Stimulated activated CD8-positive, alpha-beta memory T cell treated with anti-CD3 and anti-CD28 coated beads, Interleukin-4, amount 100 ng/mL, for 1 hour (primary cell): ENCODE measurements at places on chromosomes 6 and 20.

GRCh38 chr6:45591890-45592289 lies 214.2 kb upstream of the SUPT3H start:
- DNase-seq: no peak

DNA sequence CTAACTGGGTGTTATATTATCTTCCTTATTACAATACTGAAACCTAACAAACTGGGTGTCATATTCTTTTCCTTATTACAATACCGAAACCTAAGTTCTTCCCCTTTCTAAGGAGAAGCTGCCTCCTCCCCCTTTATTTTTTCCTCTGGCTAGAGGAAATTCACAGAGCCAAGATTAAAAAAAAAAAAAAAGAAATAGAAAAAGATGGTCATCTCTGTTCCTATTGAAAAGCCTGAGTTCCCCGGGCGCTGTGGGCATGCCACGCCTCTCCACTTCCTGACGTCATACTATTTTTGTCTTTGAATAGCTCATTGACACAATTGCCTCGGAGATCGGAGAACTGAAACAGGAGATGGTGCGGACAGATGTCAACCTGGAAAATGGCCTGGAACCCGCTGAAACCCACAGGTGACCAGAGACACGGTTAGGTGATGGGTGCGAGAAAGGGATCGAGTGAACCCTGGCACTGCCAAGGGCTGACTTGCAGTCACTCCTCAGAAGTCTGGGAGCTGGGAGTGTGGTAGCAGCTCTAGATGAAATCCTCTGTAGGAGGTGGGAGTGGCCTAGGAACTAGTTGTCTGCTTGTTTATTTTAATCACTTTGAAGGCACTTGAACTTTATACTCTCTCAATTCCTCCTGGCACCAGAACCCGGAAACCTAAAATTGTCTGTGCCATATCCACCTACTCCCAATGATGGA lies 82.2 kb upstream of the NAA20 start:
- DNase-seq: no peak

- DNase-seq: no peak
Measured at GRCh38 chr6:53273370-53273769, 75.4 kb downstream of the ELOVL5 start.

DNA sequence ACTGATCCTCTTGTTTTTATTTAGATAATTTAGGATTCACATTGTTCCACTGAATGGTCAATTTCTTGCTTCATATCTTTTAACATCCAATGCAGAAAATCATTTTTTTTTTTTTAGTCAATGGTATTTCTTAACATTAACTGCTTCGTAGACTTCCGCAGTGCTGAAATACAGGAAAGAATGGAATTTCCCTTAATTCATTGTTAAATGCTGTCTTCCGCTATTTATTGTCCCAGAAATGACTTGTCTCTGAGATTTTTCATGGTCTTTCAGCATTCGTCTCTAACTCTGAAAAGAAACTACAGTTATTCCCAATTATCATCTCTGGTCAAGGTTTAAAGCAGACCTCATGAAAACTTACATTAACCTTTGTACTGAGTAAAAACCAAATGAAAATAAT lies 1029.1 kb upstream of the MANEA start:
- no peak for DNase-seq

DNA sequence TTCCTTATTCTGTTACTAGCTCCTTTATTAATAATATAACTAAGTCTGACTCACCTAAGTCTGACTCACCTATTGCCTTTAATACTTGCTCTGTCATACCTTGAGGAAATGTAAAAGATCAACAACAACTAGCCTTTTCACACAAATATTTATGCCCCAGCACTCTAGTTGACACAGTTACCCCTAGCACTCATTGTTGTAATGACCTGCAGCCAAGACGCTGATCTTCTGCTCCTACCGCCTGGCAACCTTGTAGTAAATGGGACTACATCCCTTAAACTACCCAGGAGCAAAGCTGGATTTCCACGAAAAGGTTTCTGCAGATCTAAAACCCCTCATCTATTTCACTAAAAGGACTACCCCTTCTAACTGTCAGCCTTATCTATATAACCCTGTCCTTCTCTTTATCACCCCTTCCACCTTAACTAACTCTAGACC lies 90.0 kb downstream of the PLG start:
- no peak for DNase-seq

GRCh38 chr20:33578510-33578909 lies 83.6 kb upstream of the C20orf144 start:
- DNase-seq: no peak

GRCh38 chr6:52876056-52876787 lies 33.3 kb downstream of the GSTA3 start:
- no peak for DNase-seq

DNA sequence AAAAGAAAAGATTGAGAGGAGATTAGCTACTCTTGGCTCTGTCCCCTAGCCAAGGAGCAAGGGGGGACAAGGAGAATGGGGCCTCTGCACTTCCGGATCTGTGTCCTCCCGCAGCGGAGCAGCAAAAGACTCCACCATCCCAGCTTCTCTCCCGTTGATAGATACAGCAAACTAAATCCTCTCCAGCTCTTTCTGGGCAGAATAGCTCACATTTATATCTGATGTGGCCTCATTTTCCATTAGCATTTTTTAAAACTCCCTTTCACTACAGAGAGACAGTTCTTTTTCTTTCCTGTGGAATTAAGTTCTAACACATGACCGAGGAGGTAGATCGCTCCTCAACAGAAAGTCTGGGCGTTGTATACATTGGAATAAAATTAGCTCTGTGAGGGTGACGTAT lies 260.9 kb upstream of the SOX4 start:
- no peak for DNase-seq

DNA sequence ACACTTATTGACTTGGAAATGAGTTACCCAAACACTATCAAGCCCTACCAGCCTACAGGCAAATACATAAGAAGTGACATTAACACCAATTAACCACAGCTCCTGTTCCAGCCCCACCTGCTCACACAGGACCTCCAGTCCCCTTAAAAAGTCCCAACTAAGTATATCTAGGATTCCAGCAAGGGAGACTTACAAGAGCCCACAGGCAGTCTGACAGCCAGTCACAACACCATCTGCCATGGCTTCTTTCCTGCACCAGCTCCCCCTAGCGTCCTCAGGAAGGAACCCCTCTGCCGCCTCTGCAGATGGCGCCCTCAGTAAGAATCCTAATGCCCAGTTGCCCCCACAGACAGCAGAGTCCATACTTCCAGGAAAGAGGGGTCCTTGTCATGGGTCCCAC lies 122.1 kb downstream of the HIVEP2 start:
- no peak for DNase-seq

- no peak for DNase-seq
Measured at GRCh38 chr20:32231245-32231644, 23.6 kb downstream of the POFUT1 start.

- DNase-seq: no peak
Measured at GRCh38 chr20:1417273-1417672, 24.4 kb upstream of the FKBP1A start.

- DNase-seq: no peak
Measured at GRCh38 chr20:34675561-34675960, 1.3 kb downstream of the PIGU start.

- DNase-seq: no peak
Measured at GRCh38 chr6:31513456-31514165, 15.2 kb upstream of the MCCD1 start.

GRCh38 chr6:122454673-122455072 lies 16.9 kb downstream of the SERINC1 start:
- DNase-seq: no peak

DNA sequence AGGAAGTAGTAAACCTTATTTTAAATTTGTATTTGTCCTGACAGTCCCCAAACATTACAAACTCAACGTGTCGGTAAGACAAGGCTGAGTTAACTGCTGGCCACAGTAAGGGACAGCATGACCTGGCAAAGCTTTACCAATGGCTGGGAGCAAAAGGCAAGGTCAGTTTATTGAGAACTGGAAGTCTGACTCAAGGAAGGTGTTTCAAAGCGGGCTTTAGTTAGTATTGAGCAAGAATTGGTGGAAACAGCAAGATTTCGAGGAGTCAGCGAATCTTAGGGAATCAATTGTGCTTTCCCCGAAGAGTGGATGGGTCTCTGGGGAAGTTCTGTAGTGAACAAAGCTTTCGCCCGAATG lies 885 bp upstream of the GZF1 start:
- DNase-seq: no peak
